HL-60 (cell line): ENCODE measurements at places on chromosomes 7 and 10.

DNA sequence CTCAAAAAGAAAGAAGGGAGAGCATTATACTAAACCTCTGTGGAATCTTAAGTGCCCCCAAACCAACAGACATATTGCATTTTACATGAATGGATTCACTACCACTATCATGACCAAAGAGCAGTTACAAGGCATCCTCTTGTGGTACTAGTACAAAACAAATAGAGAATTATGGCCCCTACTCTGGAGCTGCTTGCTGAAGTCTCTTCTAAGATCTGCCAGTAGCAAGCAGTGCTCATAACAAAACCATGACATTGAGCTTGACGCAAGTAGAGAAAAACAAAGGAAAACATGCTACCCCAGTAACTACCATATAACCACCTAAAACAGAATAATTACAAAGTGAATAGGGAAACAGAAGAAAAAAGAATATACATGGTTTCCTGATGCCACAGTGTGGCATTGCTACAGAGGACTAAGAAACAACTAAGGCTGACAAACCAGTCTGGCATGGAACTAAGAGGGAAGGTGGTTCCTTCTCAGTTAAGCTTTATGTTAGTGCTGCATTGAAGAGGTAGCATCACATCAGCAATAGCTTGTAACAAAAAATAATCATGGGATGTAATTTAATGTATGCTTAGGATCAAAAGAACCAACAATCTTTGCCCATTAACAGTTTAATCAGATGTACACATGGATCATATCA, 150.2 kb upstream of the AGR3 start:
- DNase-seq: no peak

GRCh38 chr10:127450644-127451043, 98.5 kb upstream of the NPS start:
- DNase-seq: no peak

DNA sequence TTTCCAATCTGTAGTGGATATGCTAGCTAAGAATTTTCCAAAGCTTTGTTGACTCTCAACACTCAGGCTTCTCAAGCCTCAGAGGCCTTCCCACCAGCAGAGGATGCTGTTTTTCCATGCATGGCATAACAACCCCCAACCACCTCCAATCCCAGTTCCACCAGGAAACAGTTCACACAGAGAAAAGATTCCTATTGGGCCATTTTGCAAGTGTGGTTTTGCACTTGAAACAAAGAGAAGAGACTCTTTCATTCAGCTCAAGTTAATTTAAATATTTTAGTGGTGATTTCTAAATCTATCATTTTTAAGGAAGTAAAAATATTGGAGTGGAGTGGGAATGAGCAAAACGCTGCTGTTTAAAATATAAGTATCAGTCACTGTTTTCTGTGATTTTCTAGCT, 105.6 kb upstream of the COL1A2 start:
- no peak for DNase-seq

DNA sequence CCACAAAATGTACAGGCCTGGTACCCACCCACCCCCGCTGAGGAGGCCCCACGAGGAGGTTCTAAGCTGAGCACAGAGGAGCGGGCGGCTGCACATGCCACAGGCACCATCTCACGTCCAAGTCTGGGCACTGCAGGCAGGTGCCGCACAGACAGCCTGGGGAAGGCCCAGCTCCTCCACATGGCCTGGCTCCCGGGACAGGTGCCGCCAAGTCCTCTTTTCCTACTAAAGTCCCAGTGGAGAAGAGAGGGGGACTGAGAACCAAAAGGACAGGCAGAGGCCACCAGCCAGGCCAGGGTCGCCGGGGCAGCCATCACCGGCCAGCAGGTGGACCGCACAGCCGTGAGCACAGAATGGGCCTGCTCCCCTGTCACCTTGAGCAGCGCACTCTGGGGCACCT, 91.1 kb downstream of the MAD1L1 start:
- no peak for DNase-seq

DNA sequence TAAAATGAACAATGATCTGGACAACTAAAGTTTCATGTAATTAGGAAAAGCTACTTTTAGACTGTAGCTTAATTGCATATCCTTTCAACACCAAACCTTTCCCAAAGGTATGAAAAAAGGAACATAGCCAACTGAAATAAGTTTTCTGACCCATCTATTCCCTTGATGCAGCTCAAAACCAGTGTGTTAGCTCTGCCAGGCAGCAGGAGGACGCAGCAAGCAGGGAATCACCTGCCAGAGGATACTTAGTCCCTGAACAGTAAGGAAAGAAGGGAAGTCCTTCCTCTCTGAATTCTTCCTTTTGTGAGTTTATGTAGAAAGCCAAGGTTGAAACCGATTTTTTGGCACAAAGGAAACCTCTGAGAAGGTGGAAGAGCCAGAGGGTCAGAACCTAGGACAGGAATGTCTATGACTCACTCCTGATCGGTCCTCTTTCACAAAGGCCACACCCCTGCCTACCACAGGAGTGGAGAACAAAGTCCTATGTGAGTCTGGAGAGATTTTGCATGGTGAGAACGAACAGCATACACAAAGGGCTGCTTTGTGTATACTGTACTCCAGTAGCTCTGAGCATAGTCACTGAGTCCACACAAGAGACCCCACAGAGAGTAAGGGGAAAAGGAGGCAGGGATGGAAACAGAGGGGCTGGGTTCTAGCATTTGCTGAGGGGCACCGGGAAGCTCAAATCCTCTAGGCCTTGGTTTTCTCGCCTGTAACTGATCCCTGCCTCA, 68.8 kb upstream of the GSDME start:
- no peak for DNase-seq

GRCh38 chr10:98533241-98533640, 86.5 kb upstream of the HPS1 start:
- no peak for DNase-seq

DNA sequence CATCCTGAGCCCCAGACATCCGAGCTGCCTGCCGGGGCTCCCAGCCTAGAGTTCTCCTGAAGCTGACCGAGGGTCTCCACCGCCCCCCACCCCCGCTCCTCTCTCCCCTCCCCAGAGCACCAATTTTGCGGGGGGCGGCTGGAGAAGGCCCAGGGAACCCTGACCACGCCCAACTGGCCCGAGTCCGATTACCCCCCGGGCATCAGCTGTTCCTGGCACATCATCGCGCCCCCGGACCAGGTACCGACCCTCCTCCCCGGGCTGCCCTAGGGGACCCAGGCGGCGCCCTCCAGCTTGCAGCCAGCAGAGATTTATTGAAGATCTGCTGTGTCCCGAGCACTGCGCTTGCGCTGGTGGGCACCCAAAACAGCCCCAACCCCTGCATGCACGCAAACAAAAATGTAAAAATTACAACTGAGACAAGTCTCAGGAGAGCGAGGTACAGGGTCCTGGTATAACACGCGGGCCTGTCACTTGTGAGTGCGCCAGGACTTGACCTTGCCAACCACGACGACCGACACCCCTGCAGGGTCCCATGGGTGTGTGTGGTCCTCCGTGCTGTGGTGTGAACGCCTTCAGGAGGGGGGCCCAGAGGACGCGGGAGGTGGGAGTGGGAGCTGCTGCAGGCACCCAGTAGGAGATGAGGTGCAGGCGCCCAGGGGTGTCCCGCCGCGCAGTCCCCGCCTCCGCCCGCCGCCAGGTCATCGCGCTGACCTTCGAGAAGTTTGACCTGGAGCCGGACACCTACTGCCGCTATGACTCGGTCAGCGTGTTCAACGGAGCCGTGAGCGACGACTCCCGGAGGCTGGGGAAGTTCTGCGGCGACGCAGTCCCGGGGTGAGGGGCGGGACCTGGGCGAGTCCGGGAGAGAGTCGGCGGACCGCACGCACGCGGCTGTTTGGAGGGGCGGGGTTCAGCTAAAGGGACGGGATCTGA, 3.1 kb downstream of the PCOLCE start:
- no peak for DNase-seq

DNA sequence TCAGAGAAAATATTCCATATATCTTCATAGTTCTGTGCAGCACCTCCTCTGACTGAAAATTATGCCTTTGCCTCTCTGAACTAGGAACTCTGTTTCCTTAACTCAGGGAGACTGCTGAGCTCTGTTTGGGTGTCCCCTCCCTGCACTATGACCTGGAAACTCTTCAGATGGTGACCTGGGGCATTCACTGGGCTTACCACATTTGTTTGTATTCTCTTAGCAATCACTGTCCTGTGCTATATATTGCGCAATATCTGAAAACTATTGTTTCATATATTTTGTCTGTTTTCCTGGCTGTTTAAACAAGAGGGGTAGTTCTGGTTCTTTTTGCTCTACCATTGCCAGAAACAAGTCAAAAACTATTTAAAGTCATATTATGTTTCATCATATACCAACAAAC, 181.8 kb upstream of the KIAA1217 start:
- DNase-seq: no peak

GRCh38 chr10:132149271-132149670, 37.5 kb upstream of the DPYSL4 start:
- no peak for DNase-seq
